ENCODE measurements at places on chromosomes 1 and 21. TPM values are rescaled to one million over a fixed set of nuclear protein-coding genes. Genes with fewer than 3 reads are reported as not detected.

Gene NBPF4
- 0.25 TPM for total RNA-seq

Gene S100A9
- total RNA-seq, result 0.96 TPM

Gene RUSC1
- total RNA-seq, result 48.9 TPM

Gene C1orf174
- 26.9 TPM for total RNA-seq

Gene RAB7B
- total RNA-seq, result 1.8 TPM

Gene REN
- not detected for total RNA-seq

Gene RBP7
- 4.9 TPM for total RNA-seq

Gene PDZK1
- total RNA-seq, result 0.58 TPM

Gene FAM78B
- total RNA-seq, result 0.38 TPM

Gene DNALI1
- total RNA-seq, result not detected

Gene SRGAP2C
- total RNA-seq, result 9.8 TPM

Gene OR10J1
- total RNA-seq, result not detected

Gene SPRR2E
- not detected for total RNA-seq

Gene RIIAD1
- total RNA-seq, result not detected
